ENCODE measurements at places on chromosomes 3 and 15. TPM values are rescaled to one million over a fixed set of nuclear protein-coding genes. Genes with fewer than 3 reads are reported as not detected.
A peak's percentile ranks its signal among the peaks of the same experiment; 100 is the strongest.

DNA sequence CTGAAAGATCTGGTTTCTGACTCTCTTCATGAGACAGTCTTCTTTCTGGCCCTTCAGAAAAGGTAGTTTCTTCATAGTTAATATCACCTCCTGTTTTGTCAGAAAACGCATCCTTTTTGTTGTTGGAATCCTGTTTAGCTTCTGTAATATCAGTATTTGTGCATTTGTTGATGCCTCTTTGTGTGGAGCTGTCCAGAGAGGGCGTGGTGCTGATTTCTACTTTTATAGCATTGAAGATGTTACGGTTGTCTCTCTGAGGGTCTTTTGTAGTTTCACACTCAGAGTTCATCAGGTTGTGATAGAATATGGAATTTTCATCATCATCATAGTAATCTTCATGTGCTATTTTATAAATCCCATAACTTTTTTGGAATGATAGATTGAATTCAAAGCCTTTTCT lies 8.9 kb downstream of the GPR149 start:
- no peak overlapping the region for H3K27ac ChIP-seq
- no peak for DNase-seq
- no peak overlapping the region for H3K4me3 ChIP-seq

DNA sequence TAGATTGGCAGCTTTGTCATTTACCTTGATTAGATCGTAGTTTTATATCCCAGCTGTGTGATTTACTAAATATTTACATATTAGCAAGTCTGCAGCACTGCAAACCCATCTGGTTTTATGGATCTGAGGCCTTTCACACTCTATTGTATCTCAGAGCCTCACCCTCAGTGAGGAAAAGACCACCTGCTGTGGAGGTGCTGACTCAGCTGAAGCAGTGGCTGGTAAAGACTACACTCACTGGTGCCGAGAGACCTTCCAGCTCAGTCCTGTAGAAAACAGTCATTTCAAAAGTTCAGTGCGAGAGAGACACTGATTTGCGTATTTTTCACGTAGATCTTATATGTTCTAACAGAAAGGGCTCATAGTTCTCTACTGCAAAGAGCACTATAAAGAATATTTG lies 307.8 kb upstream of the TPM1 start:
- no peak for DNase-seq
- H3K36me3 ChIP-seq = no peaks in the 10 kb centered on the region
- H3K4me3 ChIP-seq = no peak overlapping the region
- H3K27me3 ChIP-seq = no peaks in the 10 kb centered on the region
- H3K4me1 ChIP-seq = no peaks in the 10 kb centered on the region

GRCh38 chr3:195054311-195054710 lies 216.6 kb downstream of the XXYLT1 start:
- DNase-seq = no peak
- no peak overlapping the region for H3K27ac ChIP-seq
- H3K36me3 ChIP-seq = no peaks in the 10 kb centered on the region
- no peaks in the 10 kb centered on the region for H3K27me3 ChIP-seq

DNA sequence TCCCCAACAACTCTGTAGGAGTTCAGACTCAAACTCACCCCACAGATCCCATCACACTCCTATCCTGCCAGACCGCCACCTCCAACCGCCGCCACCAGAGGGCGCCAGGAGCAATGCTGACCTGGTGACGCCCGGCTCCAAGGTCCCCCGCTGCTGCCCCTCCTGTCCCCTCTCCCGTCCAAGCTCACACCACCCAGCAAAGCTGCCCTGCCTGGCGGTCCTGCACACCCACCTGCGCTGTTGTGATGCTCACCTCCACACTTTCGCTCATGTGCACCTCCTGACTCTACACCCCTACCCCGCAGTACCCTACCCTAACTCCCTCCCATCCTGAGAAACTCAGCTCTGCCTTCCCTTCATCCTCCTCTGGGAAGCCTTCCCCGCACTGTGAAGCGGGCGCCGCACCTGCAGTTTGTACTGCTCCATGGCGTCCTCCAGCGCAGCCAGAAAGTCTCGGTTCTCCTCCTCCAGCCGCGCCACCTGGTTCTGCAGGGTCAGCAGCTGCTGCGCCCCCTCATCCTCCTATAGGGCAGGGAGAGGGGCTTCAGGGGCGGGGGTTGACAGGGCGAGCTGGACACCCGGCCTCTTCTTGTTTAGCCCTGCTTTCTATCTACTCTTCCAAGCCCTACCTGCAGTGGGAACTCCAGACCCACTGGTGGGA lies 7.9 kb downstream of the KIF7 start:
- no peak overlapping the region for H3K27ac ChIP-seq
- DNase-seq = peak; percentile 53
- no peaks in the 10 kb centered on the region for H3K27me3 ChIP-seq
- no peak overlapping the region for H3K4me3 ChIP-seq
- H3K36me3 ChIP-seq = no peaks in the 10 kb centered on the region

DNA sequence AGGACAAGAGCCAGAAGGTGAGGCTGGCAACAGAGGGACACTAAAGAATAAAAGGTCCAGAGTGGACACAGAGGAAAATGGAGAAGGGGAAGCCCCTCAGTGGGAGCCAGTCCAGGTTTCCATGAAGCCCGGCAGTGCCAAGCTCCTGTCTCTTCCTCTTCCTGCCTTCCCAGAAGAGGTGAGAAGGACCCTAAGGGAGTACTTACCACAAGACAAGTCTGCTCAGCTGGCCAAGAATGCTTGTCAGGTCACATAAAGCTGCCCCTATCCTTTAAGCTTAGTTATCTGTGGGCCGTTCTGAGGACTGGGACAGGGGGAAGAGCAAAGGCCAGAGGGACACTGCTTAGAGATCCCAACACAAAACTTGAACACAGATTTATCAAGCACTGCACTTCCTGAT lies 100.2 kb downstream of the RYK start:
- no peak overlapping the region for H3K27ac ChIP-seq
- H3K27me3 ChIP-seq = no peaks in the 10 kb centered on the region
- H3K36me3 ChIP-seq = no peaks in the 10 kb centered on the region
- no peak for DNase-seq
- no peak overlapping the region for H3K4me3 ChIP-seq
- H3K4me1 ChIP-seq = no peaks in the 10 kb centered on the region

GRCh38 chr15:67879440-67880129 lies 39.7 kb upstream of the RNU6-1 start:
- H3K27me3 ChIP-seq = peaks cover 7% of the 10 kb centered on the region
- H3K4me3 ChIP-seq = no peak overlapping the region
- DNase-seq = no peak
- peaks cover 6% of the 10 kb centered on the region for H3K4me1 ChIP-seq
- no peaks in the 10 kb centered on the region for H3K36me3 ChIP-seq

DNA sequence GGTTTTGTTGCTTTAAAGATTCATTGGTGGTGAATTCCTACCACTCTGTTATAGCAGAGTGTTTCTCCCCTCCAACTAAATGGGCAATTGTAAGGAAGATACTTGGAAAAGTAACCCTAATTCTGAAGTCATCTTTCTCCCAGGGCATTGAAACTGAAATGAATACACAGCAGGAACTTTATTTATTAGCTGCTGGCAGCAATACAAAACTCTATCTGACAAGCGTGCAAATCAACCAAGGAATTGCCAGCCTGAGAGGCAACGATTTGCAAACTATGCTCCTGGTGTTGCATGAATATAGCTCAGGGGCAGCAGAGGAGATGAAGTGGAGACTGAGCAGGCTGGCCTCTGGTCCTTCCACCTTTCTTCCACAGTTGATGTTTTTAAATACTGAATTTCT lies 48.9 kb downstream of the CD200R1 start:
- H3K27me3 ChIP-seq = no peaks in the 10 kb centered on the region
- no peak overlapping the region for H3K27ac ChIP-seq
- no peaks in the 10 kb centered on the region for H3K36me3 ChIP-seq
- no peaks in the 10 kb centered on the region for H3K4me1 ChIP-seq
- no peak for DNase-seq

DNA sequence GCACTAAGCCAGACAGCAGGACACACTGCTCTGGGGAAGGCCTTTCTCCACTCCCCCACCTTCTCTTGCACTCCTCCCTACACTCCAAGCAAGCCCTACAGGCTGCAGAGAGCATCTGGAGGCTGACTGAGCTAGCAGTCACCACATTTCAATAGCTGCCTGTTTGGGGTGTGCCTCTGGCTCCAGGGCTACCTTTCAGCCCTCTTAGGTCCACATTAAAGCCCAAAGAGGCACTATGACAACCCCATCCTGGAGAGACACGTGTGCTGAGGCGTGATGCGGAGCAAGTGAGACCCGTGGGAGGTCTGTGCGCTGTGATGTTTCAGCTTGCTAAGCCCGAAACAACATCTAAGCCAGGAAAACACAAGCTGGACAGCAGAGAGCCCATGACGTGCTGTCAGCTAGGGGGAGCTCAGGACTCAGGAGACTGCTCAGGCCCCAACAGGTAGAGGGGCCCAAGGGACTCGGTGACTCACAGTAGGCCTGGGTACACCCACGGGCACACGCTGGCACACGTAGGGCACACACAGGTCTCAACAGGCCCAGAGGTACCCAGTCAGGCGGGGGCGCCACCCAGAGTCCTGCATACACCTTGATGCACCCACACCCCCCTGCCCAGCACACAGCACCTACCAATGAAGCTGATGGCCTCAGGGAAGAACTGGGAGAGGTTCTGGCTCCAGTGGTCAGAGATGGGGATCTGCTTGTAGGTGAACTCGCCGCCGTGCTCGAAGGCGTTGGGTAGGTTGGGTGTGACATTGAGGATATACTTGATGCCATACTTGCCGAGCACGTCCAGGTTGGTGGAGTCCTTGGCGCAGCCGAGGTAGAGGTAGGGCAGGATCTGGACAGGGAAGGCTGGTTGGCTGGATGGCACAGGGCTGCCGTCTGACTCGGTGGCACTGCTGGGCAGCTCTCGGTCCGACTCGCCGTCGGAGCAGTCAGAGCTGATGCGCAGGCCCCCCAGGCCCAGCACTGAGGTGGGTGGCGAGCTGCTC lies 2.8 kb downstream of the DUSP7 start:
- H3K27ac ChIP-seq = peak overlapping the region; percentile 55
- no peaks in the 10 kb centered on the region for H3K27me3 ChIP-seq
- peak; percentile 55 for DNase-seq
- H3K36me3 ChIP-seq = no peaks in the 10 kb centered on the region

DNA sequence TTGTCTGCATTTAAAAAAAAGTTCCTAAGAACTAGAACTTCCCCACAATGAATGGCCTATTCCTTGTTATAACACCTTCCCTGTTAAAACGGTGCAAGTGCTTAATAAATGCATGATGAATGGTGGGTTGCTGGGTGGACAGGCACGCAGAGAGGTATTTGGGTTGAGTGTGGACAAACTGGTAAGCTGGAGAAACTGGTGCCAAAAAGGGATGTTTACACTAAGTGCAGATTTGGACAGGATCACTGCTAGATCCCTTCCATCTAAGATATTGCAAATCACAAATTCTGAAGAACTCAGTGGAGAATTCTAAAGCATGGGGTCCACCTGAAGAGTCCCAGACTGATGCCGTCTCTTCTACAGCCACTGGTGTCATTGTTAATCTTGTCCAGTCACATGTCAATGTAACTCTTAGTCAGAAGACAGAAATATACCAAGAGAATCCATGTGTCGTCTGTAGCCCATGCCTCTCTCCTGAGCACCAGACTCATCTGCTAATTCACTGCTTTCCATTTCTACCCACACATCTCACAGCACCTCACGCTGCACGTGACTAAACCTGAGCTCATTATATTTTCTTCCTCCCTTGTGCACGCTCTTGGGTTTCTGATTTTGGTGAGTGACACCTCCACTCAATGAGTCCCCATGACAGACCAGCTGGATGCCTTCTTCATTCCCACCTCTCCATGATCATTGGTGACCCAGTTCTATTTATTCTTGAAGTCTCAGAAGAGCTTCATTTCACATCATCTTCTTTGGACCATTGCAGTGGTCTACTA lies 328.9 kb downstream of the THSD4 start:
- H3K36me3 ChIP-seq = no peaks in the 10 kb centered on the region
- H3K4me3 ChIP-seq = no peak overlapping the region
- H3K4me1 ChIP-seq = peaks cover 3% of the 10 kb centered on the region
- peaks cover 5% of the 10 kb centered on the region for H3K27me3 ChIP-seq
- no peak overlapping the region for H3K27ac ChIP-seq

- no peaks in the 10 kb centered on the region for H3K36me3 ChIP-seq
- no peaks in the 10 kb centered on the region for H3K27me3 ChIP-seq
- DNase-seq = no peak
- H3K4me1 ChIP-seq = no peaks in the 10 kb centered on the region
- no peak overlapping the region for H3K27ac ChIP-seq
These were observed 357.1 kb upstream of the KCNH8 start for GRCh38 chr3:18791182-18791581.

- H3K4me1 ChIP-seq = no peaks in the 10 kb centered on the region
- H3K4me3 ChIP-seq = no peak overlapping the region
- no peak overlapping the region for H3K27ac ChIP-seq
- H3K36me3 ChIP-seq = no peaks in the 10 kb centered on the region
- no peak for DNase-seq
These were observed 81.2 kb downstream of the NEK11 start for GRCh38 chr3:131107637-131108433.

- no peaks in the 10 kb centered on the region for H3K4me1 ChIP-seq
- no peak for DNase-seq
- no peak overlapping the region for H3K4me3 ChIP-seq
- H3K27ac ChIP-seq = no peak overlapping the region
- no peaks in the 10 kb centered on the region for H3K27me3 ChIP-seq
- H3K36me3 ChIP-seq = no peaks in the 10 kb centered on the region
These were observed 370.1 kb downstream of the LRTM1 start for GRCh38 chr3:54557538-54558428.

DNA sequence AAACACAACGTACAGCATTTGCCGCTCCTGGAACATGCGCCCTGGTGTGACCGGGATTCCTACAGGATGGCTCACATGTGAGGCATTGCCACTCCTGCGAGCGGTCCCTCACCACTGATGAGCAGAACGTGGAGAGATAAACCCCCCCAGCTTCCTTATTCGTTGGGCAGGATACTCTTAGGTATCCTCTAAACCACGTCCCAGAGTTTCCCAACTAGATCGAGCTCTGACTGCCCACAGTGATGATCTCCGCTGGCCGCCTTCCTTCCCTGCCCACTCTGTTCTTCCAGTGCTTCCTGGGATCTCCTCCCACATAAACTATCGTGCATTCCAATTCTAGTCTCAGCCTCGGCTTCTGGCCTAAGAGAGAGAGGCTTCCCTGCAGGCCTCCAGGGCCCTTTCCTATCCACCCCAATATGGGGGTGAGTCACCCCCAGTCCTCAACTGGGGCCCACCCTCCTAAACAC lies 91.8 kb downstream of the TOP2B start:
- no peaks in the 10 kb centered on the region for H3K4me1 ChIP-seq
- H3K36me3 ChIP-seq = no peaks in the 10 kb centered on the region
- no peak overlapping the region for H3K27ac ChIP-seq

- H3K27me3 ChIP-seq = no peaks in the 10 kb centered on the region
- H3K4me3 ChIP-seq = no peak overlapping the region
- no peaks in the 10 kb centered on the region for H3K36me3 ChIP-seq
- no peak for DNase-seq
- no peak overlapping the region for H3K27ac ChIP-seq
- H3K4me1 ChIP-seq = no peaks in the 10 kb centered on the region
These were observed 29.3 kb downstream of the EPHA6 start for GRCh38 chr3:96843505-96844203.

The GP9 gene
- not detected for total RNA-seq

The PPM1M gene
- 53.6 TPM for total RNA-seq

The STRIT1 gene
- not detected for total RNA-seq

The LRRC31 gene
- total RNA-seq = not detected

The RBP2 gene
- total RNA-seq = not detected

The CLDN16 gene
- not detected for total RNA-seq

The HEG1 gene
- total RNA-seq = 9.2 TPM

The OR5K2 gene
- total RNA-seq = not detected

The PARP15 gene
- 172 TPM for total RNA-seq
